ENCODE measurements at places on chromosomes 1 and 21.

DNA sequence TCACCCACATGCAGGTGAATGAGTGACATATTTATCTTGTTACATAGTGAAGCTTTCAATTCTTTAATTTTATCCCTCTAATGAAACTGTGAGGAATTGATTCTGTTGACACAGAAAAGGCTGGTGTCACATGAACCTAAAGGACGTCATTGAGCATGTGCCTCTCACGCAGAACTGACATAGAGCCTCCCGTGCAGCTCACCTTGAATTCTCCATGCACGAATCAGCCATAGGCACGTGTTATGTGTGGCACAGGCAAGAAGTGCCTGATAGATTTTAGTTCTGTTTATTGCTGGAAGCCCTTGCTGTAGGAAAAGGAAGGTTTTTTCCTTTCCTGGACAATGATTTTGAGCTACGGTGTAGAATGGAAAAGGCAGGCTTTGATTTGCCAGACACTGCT lies 11.3 kb downstream of the ADARB1 start:
- DNase-seq: no peak

DNA sequence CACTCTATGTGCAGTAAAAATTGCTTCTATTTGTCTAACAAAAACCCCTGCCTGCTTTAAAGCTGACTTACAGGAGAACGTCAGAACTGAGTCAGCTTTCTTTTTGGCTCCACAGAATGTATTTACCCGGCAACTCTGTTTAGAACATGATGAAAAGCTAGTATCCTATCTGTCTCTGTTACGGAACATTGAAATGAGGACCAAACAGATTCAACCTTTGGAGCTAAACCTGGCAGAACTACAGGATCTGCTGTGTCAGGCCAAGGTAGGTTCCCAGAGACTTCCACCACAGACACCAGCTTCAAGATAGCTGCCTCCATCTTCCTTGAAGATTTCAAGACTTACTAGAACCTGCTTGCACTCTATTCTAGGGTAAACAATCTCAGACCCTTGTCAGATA lies 132.6 kb downstream of the MACF1 start:
- no peak for DNase-seq

DNA sequence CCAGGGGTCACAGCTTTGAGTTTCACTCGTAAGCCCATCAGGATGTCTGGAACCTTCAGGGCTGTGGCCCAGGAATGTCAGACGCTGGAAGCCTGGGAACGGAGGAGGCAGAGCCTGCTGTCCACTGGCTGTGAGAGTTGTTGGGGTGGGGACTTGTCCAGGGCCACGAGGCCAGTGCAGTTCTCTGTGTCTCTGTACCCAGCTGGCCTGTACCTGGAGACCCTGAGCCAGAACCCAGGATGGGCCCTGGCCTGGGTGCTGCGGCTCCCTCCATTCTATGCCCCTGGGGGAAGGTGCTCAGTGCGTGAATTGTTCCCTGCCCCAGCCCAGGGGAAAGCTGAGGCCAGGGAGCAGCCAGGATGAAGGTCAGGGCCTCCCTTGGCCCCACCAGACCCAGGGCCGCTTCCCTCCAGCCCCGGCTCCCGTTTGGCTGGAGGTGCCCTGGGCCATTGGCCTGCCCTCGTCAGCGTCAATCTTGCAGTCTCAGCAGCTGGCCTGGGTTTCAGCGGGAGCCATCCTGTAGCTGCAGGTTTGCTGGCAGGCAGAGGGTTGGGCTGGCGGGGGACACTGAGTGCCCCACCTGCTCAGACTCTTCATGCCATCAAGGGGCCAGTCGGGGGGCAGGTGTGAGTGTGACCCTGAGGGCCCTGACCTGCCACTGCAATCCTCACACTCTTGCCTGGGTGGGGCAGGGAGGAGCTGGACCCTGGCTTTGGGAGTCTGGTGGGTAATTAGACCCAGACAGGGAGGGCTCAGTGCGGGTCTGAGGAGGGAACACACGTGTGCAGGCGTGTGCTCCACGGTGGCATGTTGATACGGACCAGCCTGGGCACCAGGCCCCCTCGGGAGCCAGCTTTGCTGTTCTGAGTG lies 724 bp upstream of the CALML6 start:
- no peak for DNase-seq

- peak; percentile 53 for DNase-seq
Measured at GRCh38 chr1:156726549-156727226, 1.6 kb upstream of the METTL25B start.

DNA sequence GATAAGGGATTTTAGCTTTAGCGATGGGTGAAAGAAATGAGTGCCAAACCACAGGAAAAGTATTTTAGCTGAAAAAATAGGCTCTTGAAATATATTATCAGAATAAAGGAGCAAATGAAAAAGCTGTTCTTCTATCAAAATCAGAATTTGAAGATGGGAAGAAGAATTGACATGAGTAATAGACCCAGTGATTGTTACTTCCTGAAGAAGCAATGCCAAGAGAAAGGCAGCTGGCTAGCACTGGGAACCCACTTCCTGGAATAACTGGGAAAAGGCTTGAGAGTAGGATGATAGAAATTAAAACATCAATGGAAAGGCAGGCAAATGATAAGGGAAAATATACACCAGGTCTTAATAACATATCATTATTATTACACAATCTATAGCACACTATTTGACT lies 29.9 kb upstream of the LYPLAL1 start:
- no peak for DNase-seq

DNA sequence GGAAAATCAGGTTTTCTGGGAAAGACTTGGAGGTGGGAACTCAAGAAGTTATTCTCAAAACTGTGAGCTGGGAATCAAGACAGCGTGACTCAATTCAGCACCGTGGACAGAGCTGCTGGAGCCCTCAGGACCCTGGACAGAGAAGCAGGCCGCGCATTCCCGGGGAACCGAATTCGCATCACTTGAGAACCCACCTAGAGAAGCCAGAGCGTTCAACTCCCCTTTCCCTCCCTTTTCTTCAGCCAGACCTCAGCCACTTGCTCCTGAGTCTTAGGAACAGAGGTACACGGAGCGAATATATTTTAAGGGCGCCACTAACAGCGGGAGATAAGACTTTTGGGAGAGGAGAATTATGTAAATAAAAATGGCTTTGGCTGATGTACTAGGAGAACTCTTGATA lies 2.0 kb upstream of the LIN28A start:
- peak; percentile 70 for DNase-seq

GRCh38 chr1:18919956-18920355 lies 17.6 kb upstream of the ALDH4A1 start:
- DNase-seq: no peak

GRCh38 chr1:235637756-235638534 lies 11.6 kb downstream of the GNG4 start:
- no peak for DNase-seq

GRCh38 chr1:69569175-69569541 lies 1.4 kb downstream of the LRRC7 start:
- no peak for DNase-seq

- no peak for DNase-seq
Measured at GRCh38 chr1:20325407-20325843, 34.8 kb downstream of the VWA5B1 start.

DNA sequence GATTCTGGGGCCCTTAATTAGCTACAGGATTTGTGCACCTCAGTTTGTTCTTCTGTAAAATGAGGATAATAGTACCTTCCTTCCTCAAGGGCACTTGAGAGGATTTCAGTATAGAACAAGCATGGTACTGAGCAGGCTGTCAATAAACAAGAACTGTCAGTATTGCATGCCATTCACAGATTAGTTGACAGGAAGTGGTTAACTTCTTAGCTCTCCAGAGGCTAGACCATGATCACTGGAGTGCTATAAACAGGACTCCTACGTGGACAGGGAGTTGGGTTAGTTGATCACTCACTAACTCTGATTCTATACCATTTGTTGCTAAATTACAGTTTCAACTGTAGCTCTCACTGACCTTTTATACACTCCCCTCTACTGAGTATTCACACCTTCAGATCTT lies 126.2 kb upstream of the DAB1 start:
- no peak for DNase-seq

DNA sequence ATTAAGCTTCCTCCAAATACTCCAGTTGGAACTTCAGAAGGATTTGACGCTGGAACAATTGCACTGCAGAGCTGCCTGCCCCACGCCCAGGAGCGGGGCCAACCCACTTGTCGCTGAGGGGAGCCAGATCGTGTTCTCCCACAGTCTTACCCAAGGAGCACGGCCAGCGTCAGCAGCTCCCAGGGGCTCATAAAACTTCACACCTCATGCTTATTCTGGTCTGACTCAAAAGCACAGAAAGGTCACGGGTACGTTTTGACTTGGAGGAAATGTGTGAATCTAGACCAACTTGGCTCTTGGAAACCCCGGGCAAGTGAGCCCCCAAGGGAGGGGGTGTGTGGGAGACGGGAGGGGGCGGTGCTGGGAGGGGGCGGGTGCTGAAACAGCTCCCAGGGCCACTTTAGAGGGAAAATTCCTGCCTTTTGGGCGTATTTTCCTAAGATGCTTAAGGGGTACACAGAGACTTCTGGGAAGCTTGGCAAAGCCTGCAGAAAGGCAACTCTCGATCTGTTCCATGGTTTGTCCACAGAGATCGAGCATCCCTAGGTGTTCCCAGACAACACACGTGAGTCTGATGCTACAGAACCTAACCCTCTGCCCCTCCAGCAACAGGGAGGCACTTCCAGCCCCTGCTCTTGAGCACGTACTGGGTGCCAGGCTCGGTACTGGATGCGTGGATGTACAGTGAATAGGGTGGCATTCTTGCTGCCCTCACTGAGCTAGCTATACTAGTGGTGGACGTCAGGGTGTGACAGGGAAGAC lies 98.9 kb downstream of the DHRS3 start:
- DNase-seq: peak; percentile 32

DNA sequence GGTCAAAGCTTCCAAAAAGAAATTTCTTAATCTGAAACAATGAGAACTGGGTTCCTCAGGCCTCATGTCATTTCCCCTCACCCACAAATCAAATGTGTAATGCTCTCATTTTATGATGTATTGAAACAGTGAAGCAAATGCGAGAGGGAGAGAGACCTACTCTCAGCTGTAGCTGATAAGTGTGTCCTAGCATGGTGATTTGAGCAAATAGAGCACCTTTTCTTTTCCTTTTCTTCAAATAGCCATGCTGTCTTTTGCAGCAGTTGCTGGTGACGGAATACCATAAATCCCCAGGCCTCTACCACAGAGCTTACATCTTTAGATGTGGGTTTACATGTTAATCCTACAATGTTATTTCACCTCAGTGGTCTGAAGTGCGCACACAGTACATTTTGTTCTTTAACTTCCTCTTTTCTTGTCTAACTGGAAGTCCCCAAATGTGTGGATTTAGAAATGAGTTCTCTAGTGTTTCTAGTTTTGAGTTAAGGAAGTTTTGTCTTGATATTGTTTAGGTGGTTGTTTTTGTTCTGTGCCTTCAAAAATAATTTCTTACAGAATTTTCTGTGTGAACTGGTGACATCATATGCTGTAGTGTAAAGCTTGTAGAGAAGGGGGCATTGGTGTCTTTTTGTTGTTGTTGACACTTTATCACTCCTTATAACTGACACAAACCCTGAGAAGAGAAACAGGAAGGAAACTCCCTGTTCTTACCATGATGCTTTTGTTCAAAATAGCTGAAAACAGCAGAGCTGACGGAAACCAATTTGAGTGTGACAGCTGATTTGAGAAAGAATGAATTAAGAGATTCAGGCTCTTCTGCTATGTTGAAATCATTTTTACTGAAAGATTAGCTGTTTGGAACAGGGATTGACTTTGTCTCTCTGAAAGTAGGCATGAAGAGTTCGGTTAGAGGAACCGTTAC lies 12.2 kb downstream of the SMAP2 start:
- DNase-seq: no peak

- DNase-seq: no peak
Measured at GRCh38 chr1:71533950-71534349, 453.1 kb upstream of the ZRANB2 start.

GRCh38 chr1:228334954-228335353 lies 71.7 kb downstream of the TRIM11 start:
- no peak for DNase-seq

- DNase-seq: no peak
Measured at GRCh38 chr1:211938561-211938997, 96.8 kb downstream of the INTS7 start.

DNA sequence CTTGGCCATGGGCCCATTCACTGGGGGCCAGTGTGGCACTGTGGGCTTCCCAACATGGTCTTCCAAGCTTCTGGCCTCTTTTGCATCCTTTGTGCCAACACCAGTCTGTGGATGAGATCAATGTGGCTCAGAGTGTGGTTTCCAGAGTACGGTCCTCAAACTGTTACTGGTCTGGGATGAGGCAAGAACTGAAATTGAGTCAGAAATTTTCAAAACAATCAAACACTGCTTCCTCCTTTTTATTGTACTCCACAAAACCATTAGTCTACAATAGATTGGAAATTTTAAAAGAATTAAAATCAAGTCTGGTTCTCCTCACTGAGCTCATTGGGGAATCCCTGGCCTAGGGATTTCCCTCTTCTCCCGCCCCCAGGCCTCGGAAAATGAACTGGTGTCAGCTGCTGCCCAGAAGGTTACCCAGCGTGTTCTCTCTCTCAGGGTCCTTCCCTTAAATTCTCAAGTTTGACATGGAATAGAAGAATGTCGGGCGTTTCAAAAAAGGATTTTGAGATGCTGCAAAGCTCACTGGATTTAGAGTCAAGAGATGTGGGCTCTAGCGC lies 222.0 kb downstream of the SDCCAG8 start:
- DNase-seq: no peak

- no peak for DNase-seq
Measured at GRCh38 chr21:45366931-45367401, 38.0 kb upstream of the COL18A1 start.

DNA sequence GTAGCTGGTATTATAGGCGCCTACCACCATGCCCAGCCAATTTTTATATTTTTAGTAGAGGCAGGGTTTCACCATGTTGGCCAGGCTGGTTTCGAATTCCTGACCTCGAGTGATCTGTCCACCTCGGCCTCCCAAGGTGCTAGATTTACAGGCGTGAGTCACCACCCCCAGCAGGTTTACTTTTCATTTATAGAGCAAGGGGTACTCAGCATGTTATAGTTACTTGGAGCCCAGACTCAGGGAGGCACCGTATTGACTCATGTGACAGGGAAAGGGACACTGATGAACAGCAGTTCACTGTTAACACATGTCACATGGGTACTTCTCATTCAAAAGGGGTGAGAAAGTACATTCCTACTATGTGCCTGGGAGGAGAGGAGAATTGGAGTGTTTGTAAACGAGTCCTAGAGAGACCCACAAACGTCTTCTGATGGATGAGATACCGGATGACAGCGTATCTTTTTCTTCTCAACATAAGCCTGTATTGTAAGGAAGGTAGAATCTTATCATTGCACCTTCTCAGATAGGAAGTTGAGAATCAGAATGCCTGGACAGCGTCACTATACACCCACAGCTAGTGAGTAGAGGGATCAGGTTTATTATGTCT lies 510.0 kb downstream of the USP25 start:
- no peak for DNase-seq

DNA sequence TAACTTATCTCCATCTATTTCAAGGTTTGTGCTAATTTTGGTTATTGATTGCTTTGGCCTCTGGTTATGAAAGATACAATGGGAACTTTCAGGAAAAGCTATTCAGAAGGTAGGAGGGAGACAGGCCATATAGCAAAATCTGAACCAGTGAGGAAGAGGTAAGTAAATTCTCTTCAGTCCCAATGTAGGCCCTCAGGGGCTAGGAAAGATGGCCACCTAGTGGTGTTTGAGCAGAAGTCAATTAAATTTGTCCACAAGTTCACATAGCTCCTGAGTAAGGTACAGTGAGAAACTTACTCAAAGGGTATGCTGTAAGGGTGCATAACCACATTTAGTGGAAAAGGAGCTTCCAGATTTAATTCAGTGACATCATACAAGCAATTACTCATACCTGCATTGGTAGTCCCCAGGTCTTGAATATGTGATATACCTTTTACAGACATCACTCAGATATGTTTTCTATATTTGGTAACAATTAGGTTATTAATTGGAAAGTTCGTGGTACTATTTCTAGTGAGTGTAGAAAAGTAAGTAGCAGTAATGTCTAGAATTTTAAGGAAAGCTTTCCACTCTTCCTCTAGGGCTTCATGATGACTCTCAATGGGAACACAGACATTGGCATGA lies 21.4 kb upstream of the FMO1 start:
- DNase-seq: no peak
